Activated CD8-positive, alpha-beta T cell treated with anti-CD3 and anti-CD28 coated beads for 36 hours (primary cell): ENCODE measurements at places on chromosomes 4 and X. TPM values are rescaled to one million over a fixed set of nuclear protein-coding genes. Genes with fewer than 3 reads are reported as not detected.

- DNase-seq: no peak
Measured at GRCh38 chr4:78923464-78924312, 15.6 kb downstream of the PAQR3 start.

DNA sequence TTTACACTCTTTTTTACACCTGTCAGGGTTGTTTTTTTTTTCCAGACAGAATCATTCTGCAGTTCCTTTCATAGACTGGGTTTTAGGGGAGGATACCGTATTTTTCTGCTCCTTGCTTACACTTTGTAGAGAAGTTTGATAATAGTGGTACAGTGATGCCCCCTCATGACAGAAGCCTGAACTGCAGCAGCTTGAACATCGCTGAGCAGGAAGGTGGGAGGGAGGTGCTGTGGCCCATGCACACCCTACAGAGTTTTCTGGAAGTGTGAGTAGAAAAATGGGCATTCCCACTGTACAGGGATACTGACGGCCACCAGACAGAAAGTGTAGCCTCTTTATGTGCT is 54.5 kb downstream of the RAB40A start:
- peak; percentile 87 for DNase-seq

DNA sequence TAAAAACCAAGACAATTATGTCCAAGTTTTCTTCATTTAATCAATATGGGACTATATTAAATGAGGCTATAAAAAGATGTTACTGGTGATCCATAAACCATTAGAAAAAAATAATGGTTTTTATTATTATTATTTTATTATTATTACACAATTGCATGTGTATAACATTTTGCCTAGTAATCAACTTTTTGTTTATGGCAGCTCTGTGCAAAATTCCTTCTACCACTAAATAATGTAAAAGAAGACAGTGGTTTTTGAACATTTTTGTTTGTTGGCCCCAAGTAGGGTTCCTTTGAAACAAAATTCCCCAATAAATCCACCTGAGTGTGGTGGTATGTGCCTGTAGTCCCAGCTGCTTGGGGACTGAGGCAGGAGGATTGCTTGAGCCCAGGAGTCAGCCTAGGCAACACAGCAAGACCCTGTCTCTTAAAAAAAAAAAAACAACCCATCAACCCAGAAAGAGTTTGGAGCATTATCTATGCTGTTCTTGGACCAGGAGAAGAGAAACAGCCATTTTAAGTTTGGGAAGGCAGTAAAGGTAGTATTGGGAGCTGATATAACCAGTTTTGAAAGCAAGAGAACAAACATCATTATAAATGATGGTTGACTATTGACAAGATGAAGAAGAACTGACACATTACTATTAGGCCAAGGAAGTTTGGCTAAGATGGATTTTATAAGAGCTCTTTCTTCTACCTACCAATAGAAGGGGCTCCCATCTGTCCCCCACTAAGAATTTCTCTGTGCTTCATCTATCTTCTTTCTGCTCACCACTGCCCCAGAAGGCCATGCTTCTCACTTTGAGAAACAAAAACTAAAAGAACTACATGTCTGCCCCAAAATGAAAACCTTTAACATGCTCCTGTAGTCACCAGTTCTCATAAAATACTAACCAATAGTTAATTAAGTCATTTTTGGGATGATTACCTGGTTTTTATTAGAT is 2.2 kb downstream of the TMEM156 start:
- peak; percentile 40 for DNase-seq

- no peak for DNase-seq
Measured at GRCh38 chrX:101691835-101692234, 32.2 kb upstream of the ARMCX2 start.

DNA sequence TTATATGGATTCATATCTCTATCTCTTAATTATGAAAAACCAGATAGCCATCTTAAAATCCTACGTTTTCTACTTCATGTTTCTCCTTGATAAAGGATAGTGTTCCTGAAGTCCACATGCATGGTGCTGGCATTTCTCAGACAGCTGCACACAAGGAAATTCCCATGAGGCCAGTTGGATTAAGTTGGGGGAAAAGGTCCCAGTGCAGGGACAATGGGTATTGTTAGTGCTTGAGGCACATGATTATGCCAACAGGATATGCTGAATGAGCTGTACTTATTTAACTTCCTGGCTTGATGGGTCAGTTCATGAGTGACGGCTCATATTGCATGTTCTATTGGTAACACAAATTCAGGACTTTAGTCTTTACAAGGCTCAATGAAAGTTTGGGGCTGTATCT is 913.9 kb upstream of the NDST4 start:
- no peak for DNase-seq

- no peak for DNase-seq
Measured at GRCh38 chr4:177737387-177737940, 295.2 kb upstream of the AGA start.

- DNase-seq: no peak
Measured at GRCh38 chr4:158793021-158793420, 24.2 kb downstream of the FNIP2 start.

DNA sequence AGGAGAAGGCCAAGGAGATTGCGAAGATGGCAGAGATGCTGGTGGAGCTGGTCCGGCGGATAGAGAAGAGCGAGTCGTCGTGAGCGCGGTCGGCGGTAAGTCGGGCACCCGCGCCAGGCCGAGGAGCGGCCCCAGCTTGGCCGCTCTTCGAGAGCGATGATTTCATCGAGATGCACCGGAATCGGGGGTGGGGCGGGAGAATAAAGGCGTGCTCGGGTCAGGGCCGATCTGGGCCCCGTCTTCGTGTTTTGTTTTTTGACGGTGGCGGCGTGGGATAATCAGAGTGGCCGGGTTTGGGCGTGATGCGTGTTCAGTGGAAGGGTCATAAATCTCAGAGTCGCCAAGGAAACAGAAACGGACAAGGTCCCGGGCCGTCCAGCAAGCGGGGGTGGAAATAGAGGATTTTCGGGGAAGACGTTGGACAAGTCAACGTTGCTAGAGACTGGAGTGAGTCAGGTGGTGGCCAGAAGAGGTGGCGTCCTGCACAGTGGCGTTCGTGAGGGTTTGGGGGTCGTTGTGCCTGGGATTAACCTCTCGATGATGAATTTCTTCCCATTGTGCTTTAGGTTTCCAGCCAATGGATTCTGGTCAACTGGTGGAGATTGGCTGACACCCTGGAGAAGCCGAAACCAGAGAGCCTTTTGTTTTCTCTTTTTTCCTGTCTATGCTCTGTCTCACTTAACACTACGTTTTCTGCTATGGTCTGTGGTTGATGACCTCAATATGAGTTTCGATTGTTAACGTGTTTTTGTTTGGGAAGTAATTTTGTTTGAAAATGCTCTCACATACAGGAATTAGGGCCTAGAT is 882 bp downstream of the MRFAP1 start:
- peak; percentile 62 for DNase-seq

GRCh38 chrX:84729809-84730208 is 227.6 kb upstream of the HDX start:
- peak; percentile 9 for DNase-seq

DNA sequence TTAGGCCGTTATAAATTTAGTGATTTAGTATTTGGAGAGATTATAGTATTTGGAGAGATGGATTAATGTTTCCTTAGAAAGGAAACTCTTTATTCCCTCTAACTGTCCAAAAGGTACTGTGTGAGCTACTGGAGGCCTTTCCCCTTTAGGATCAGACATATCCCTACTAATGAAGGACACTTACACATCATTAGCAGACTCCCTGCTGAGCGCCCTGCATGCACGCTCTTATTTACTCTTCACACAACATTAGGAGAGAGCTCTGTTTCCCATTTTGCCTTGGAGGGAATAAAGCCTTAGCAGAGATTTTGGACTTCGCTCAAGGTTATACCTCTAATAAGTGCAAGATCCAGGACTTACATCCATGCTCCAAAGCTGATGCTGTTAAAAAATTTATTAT is 17.8 kb upstream of the STOX2 start:
- DNase-seq: no peak

- DNase-seq: no peak
Measured at GRCh38 chrX:110156167-110156754, 153.3 kb downstream of the TMEM164 start.

GRCh38 chrX:153981771-153982533 is 9.4 kb downstream of the TMEM187 start:
- peak; percentile 80 for DNase-seq

DNA sequence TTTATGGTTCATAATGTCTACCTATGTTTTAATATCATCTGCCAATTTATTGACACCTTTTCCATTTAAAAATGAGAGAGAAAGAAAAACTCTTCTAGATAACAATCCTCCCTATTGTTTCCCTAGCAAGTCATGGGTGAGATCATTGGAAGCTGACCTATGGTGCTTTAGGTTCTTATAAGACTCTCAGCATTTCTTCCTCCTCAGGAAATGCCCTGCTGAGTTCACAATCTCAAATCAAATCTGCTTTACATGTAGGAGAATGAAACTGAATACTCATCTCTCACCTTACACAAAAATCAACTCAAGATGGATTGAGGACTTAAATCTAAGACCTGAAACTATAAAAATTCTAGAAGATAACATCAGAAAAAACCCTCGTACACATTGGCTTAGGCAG is 267.4 kb downstream of the RAPGEF2 start:
- DNase-seq: no peak

DNA sequence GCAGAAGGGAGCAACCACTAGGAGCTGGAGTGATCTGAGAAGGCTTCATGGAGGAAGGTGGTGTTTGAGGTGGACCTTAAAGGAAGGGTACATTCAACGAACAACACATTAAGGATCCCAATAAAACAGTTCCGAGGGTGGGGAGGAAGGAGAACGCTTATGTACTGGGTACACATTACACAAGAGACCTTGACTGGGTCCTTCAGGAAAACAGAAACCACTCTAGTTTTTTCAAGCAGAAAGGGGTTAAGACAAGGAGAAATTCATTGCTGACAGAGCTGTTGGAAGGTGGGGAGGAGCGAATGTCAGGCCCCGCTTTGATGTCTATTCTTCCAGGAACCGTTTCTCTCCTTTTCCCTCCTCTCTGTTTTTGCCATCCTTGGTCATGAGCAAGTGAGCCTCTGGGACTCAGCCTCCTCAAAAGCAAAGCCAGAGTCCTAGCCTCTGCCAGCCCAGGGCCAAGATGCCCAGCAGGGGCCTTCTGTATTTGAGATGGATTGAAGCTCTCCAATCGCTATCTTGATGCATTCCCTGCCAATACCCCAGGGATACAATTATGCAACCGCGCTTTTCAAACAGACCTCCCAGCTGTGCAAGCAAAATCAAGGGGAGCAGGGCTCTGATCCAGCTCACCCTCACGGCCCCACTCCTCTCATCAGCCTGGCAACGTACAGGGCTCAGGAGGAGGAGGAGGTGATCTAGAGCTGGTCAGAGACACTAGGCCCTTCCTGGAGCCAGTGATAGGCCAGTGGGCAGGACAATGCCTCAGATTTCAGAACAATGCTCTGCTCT is 48.4 kb downstream of the ZBTB49 start:
- no peak for DNase-seq

- DNase-seq: no peak
Measured at GRCh38 chr4:65023081-65023480, 613.8 kb upstream of the TECRL start.

DNA sequence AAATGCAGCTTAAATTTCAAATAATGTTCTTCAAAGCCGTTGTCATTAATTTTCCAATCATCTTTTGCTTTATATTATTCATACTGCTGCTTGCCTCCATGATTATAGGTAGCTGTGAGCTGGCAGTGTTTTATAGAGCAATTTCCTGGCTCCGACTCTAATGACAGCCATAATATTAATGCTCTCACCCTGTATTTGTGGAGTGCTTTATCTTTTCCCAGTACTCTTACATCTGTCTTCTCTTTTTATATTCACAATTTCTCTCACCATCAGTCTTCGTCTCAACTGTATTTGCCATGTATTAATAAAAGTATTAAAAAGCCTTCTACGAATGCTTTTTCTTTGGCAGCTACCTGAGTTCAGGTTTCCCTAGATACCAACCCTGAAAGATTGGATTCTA is 21.0 kb downstream of the ATXN3L start:
- DNase-seq: no peak

GRCh38 chrX:132948648-132949260 is 9.7 kb downstream of the HS6ST2 start:
- no peak for DNase-seq

GRCh38 chrX:48491809-48492208 is 15.8 kb downstream of the FTSJ1 start:
- no peak for DNase-seq

GRCh38 chr4:100913685-100914084 is 395.9 kb upstream of the EMCN start:
- DNase-seq: no peak

DNA sequence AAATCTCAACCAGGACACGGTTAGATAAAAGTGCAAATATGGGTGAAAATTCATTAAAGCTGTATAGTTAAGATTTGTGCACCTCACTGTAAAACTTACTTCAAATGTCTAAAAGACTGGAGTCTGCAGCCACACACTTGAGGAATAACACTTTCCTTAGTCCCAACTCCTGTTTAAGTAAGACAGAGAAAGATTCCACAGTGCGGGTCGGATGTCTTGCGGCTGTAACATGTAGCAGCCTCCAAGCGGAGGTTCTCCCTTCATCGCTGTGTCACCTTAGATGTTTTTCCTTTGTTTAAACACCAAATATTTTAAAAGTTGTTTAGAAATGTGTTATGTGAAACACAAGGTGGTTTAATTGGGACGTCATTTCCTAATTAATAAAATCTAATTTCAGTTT is 905 bp upstream of the MAEA start:
- DNase-seq: no peak

- peak; percentile 1 for DNase-seq
Measured at GRCh38 chrX:20623448-20623847, 356.7 kb upstream of the RPS6KA3 start.

GRCh38 chrX:15398874-15399273 is 14.7 kb upstream of the VEGFD start:
- no peak for DNase-seq

- DNase-seq: no peak
Measured at GRCh38 chr4:29900336-29900735, 819.8 kb upstream of the PCDH7 start.

The LRIT3 gene
- total RNA-seq: 0.16 TPM

The YY2 gene
- total RNA-seq: 2.0 TPM

The EDA gene
- total RNA-seq: 0.92 TPM

The SASH3 gene
- 117 TPM for total RNA-seq

The CXorf65 gene
- 20.0 TPM for total RNA-seq

The KDR gene
- not detected for total RNA-seq

The PDE6B gene
- total RNA-seq: 11.4 TPM

The USP17L17 gene
- total RNA-seq: not detected

The TEX13D gene
- 0.23 TPM for total RNA-seq
